Left cardiac atrium (tissue), 4 donors: ENCODE measurements at places on chromosomes 12 and 14.

DNA sequence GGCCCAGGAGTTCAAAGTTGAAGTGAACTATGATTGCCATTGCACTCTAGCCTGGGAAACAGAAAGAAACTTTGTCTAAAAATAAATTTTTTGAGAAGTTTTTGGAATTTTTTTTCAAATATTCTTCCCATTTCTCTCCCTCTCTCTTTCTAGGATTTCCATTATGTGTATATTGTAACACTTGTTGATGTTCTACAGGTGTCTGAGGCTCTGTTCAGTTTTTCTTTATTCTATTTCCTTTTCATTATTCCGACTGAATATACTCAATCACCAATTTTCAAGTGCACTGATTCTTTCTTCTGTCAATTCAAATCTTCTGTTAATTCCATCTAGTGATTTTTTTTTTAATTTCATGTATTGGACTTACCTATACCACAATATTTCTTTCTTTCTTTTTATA is 48.3 kb upstream of the SLC6A15 start:
- DNase-seq: no peak

DNA sequence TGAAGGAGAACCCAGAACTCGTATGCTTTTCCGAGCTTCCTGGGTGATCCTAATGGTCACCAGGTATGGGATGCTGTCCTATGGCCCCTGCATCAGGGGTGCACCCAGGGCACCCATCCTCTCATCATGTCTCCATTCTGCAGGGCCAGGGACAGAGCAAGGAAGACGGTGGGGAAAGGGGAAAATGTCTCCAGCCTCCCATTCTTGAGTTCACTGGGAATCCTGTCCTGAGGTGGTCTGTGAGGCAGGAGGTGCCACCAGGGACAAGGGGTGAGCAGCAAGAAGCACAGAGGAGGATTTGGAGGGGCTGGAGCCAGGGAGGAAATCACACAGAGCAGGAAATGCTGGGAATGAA is 14.9 kb upstream of the SLC6A12 start:
- DNase-seq: no peak

DNA sequence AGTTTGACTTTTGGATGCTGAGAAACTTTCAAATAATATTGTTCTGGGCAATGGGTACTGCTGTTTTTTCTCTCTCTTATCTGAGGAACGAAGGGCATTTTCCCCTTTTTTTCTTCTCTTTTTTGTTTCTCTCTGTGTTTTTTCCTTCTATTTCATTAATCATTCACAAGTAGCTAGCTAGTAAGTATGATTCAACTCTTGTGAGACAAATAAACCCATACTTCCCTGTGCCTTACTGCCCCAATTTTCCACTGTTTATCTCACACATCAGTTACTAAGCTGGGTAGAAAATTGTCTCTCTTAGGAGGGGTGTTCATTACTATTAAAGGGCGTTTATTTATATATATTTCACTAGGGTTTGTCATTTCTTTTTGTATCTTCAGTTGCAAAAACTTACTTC is 437.6 kb downstream of the RERGL start:
- DNase-seq: no peak

DNA sequence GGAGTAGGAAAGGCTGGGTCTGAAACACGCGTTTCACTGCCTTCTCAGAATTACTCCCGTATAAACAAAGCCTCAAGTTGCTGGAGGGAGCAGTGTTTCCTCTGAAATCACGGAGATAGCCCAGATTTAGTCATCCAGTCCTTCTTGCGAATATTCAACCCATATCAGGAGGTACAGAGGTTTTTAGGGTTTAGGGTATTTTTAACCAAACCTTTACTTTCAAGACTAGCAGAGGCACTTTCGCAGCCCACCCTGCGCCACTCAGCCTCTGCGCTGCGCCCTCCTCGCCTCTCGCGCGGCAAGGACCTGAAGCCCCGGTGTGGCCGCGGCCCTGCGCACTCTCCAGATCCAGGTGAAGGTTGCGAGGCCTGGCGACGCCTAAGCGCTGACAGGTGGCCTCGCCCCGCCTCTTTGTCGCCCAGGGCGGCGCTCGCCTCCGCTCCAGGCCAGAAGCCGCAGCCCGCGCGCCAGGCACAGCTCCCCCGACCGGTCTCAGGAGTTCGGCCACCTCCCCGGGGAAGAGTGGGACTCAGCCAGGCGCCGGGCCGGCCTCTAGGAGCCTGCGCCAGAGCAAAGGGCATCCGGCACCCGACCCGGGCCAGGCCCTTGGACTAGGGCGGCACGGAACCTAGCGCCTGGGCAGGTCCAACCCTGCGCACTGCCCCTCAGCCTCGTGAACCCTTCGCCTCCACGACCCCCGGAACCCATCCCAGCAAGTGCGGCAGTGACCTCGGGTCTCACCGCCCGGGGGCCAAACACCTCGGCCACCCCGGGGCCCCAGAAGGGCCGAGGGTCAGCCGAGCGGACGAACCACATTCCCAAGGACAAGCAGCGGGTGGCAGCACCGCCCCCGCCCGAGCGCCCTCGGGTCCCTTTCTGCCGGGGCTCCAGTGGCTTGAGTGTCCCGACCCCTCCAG is 1.8 kb upstream of the SAMD4A start:
- DNase-seq: peak; percentile 73

DNA sequence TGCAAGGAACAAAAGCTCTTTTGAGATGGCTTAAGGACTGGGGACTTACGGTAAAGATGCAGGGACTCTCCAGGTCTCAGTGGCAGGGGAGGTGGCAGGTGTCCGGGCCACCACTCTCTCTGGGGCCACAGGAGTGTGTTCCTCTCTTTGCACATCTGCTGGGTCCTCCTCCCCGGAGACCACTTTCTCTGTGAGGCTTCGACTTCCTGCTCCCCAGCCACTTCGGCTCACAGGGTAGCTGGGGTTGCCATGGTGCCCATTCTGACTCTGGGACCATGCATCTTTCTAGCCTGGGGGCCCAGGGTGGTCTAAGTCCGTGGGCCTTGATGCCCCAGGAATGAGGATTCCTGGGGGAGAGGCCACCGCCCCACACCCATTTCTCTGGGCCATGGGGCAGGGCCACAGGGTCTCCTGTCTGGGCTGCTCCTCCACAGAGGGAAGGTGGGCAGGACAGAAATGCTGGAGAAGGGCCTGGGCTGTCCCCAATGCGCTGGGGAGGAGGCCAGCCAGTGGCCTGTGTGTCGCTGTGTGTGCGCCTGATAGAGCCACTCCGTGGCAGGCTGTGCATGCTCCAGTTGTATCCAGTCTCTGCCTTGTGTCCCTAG is 38.5 kb downstream of the CCDC92 start:
- no peak for DNase-seq
